Neural crest cell (in vitro differentiated cells): ENCODE measurements at places on chromosomes 12 and 14. TPM values are rescaled to one million over a fixed set of nuclear protein-coding genes. Genes with fewer than 3 reads are reported as not detected.

Gene SMIM41
- not detected in 2 replicates for total RNA-seq

Gene FOXA1
- total RNA-seq = not detected in 2 replicates

Gene CLEC6A
- not detected in 2 replicates for total RNA-seq

Gene SLC5A8
- total RNA-seq = not detected in 2 replicates

Gene KRT72
- not detected in 2 replicates for total RNA-seq

Gene SLC4A8
- total RNA-seq = 30.9 and 33.8 TPM in 2 replicates

Gene MYF5
- total RNA-seq = not detected in 2 replicates

Gene FOXN4
- total RNA-seq = 1.3 and 1.7 TPM in 2 replicates

Gene LGR5
- total RNA-seq = 8.0 and 10.3 TPM in 2 replicates

Gene CLEC4C
- total RNA-seq = not detected in 2 replicates

Gene BIN2
- not detected in 2 replicates for total RNA-seq

Gene CCNB1IP1
- total RNA-seq = 127 and 132 TPM in 2 replicates

Gene PCK2
- 26.1 and 26.7 TPM in 2 replicates for total RNA-seq

Gene BLOC1S1
- total RNA-seq = 105 and 111 TPM in 2 replicates

Gene PLEKHG7
- not detected in 2 replicates for total RNA-seq

Gene NOXRED1
- 0.47 and 0.48 TPM in 2 replicates for total RNA-seq

Gene TAS2R8
- total RNA-seq = not detected in 2 replicates

Gene ATL1
- 15.9 and 17.4 TPM in 2 replicates for total RNA-seq

Gene FBLN5
- total RNA-seq = 0.61 and 1.0 TPM in 2 replicates

Gene TRPV4
- 3.5 and 3.7 TPM in 2 replicates for total RNA-seq

Gene AICDA
- not detected in 2 replicates for total RNA-seq

Gene SUSD6
- 12.9 and 13.7 TPM in 2 replicates for total RNA-seq

Gene DDX47
- 69.3 and 70.9 TPM in 2 replicates for total RNA-seq

Gene ST8SIA1
- total RNA-seq = 62.7 and 64.7 TPM in 2 replicates

Gene SCN8A
- 13.0 and 13.5 TPM in 2 replicates for total RNA-seq

Gene KRT3
- not detected in 2 replicates for total RNA-seq

Gene ARHGEF25
- 41.2 and 43.8 TPM in 2 replicates for total RNA-seq

Gene GPR135
- total RNA-seq = 3.3 and 3.5 TPM in 2 replicates

Gene C12orf54
- not detected in 2 replicates for total RNA-seq

Gene EMP1
- total RNA-seq = 0.30 and 0.68 TPM in 2 replicates

Gene FAM90A1
- not detected in 2 replicates for total RNA-seq

Gene CRADD
- total RNA-seq = 9.8 and 14.2 TPM in 2 replicates

Gene SLC17A8
- not detected in 2 replicates for total RNA-seq

Gene RASAL1
- not detected in 2 replicates for total RNA-seq

Gene LPAR5
- total RNA-seq = not detected in 2 replicates

Gene PIK3C2G
- not detected in 2 replicates for total RNA-seq

Gene SSTR1
- not detected in 2 replicates for total RNA-seq

Gene A2ML1
- total RNA-seq = not detected in 2 replicates

Gene PDE6H
- total RNA-seq = not detected in 2 replicates

Gene FANCM
- 16.3 and 19.0 TPM in 2 replicates for total RNA-seq

Gene SARNP
- total RNA-seq = 121 and 123 TPM in 2 replicates

Gene STAC3
- total RNA-seq = 3.8 and 4.1 TPM in 2 replicates
